ENCODE measurements at places on chromosomes 12 and 14.

- DNase-seq, result no peak
Observed at GRCh38 chr12:59446116-59446515, 149.7 kb upstream of the SLC16A7 start.

- DNase-seq, result no peak
Observed at GRCh38 chr12:80412343-80412953, 31.6 kb upstream of the PTPRQ start.

- no peak for DNase-seq
Observed at GRCh38 chr12:64889434-64890216, 65.2 kb downstream of the TBC1D30 start.

GRCh38 chr12:82862876-82863649 is 176.4 kb downstream of the TMTC2 start:
- no peak for DNase-seq

- peak; percentile 57 for DNase-seq
Observed at GRCh38 chr12:39441963-39442830, 723 bp downstream of the KIF21A start.

GRCh38 chr14:81434230-81434629 is 34.1 kb upstream of the STON2 start:
- no peak for DNase-seq

DNA sequence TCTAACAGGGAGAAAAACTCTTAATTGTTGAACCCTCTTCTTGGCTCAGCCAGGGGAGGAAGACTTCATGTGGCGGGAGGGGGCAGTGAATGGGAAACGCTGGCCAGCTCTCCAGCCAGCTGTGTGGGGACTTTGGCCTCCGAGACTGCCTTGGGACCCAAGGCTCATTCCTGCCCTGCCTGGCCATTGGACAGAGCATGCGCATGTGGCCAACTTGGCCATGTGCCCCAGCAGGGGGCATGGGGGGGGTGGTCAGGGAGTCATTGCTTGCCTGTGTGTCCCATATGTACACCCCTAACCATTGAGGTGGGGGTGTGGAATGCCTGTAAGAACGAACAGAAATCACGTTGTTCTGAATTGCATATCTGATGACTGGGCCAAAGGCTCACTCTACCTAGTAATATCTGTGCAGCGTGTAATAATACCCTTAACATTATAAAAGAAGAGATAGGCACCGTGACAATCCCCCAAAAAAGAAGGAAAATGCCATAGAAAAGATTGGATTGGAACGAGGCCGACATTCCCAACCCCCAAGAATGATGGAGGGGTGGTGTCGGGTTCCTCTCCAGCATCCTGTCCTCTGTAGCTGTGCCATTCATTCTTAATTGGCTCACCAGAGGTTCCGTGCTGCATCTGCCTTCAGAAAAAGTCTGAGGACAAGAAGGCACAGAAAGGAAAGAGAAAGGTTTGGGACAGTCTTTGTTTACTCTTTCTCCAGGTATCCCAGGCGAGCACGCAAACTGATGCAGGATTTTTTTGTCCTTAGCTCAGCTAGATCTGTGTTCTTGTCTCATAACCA is 3.5 kb upstream of the FAR2 start:
- no peak for DNase-seq

DNA sequence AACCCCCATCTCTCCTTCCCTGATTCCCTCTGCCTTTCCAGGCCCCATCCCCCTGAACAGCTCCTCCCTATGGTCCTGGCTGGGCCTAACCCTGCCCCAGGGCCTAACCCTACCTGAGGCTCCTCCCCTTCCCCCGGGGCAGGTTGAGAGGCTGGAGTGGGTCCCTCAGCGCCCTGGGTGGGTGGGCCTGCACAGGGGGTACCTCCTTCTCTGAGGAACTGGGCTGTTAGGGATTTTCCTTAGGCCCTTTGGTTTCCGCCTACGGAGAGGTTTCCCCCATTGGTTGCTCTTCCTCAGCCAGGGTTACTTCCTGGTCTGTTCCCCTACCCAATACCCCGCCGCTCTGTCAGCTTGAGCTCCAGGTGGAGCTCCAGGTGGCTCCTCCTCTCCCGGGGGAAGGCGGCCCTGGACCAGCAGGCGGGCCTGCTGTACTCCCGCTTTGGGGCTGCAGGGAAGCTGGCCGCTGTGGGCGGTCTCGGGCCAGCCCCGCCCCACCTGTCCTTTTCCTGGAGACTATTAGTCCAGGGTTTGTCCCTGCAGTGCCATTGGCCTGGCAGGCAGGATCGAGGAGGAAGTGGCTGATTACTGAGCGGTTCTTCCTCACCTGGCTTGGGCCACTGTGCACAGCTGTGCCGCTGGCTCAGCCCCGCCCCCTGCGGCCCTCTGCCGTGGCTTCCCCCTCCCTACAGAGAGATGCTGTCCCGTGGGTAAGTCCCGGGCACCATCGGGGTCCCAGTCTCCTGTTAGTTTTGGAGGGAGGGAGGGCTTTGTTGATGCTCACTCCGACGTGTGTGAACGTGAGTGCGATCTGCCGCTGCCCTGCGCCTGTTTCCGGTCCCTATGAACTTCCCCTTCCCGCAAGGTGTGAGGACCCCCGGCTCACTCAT is 2.5 kb downstream of the C12orf57 start:
- DNase-seq, result peak; percentile 80

DNA sequence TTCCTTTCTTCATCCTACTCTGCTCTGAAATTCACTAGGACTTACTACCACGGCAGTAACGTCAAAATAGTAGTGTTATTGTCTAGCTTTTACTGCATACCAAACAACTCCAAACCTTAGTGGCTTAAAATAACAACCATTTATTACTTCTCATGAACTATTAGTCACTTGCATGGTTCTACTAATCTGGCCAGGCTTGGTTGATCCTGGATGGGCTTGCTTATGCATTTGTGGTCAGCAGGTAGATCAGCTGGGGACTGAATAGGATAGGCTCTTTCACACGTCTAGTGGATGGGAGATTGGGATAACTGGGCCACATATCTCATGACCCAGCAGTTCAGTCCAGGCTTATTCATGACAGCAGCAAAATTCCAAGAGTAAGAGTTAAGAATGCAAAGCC is 9.4 kb upstream of the SLC35F4 start:
- DNase-seq, result no peak

Data from activated naive CD8-positive, alpha-beta T cell treated with anti-CD3 and anti-CD28 coated beads for 36 hours (primary cell).